Stimulated activated CD8-positive, alpha-beta memory T cell treated with anti-CD3 and anti-CD28 coated beads, Interleukin-4, amount 100 ng/mL, for 48 hours (primary cell): ENCODE measurements at places on chromosomes 4 and X.

DNA sequence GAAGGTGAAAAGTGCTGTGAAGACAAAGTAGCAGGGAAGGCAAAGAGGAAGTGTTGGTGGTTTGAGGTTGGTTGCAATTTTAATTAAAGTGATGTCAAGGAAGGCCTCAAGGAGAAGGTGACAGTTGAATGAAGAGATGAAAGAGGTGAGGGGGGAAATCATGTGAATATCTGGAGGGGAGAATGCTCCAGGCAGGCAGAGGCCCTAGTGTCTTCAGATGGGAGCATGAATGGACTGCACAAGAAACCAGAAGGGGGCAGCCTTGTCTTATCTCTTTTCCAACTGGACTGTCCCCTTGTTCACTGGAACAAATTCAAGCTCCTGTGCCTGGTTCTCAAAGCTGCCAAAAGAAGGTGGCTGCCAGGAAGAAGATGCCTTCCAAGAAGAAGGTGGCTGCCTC, 68.4 kb downstream of the MAOB start:
- DNase-seq = peak; percentile 24

DNA sequence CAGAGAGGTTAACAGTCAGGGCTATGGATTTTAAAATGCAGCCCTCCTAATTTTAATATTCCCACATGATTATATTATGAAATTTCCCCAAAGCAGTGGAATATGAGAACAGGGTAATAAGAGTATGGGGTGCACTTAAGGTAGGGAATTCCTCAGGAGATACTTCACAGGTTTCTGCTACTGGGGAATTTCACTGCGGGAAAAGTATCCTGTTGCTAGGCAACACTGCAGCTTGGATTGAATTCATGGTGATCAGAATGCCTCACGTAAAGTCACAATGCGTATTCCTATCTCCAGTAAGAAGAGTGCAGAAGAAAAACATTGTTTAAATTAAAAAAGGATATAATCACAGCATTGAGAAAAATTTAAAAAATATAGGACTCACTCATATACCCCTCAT, 398.1 kb upstream of the RPS6KA3 start:
- no peak for DNase-seq

- no peak for DNase-seq
Measured at GRCh38 chr4:57331959-57332358, 221.8 kb upstream of the IGFBP7 start.

- DNase-seq = no peak
Measured at GRCh38 chr4:124635331-124635730, 77.2 kb downstream of the ANKRD50 start.

DNA sequence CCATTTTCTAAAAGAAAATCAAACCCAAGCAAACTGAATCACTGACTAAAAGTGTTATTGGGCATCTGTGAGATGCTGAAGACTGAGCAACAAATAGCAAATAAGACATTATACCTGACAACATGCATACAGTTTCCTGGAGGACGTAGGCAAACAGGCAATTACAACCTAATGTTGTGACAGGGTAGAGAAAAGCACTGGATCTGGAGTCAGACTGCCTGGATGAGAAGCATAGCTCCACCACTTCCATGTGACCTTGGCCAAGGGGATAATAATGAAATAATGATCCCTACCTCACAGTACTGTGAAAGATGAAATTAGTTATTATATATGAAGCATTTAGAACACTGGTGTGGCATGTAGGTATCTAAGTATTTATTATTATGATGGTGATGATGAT, 2.7 kb downstream of the SPINK2 start:
- no peak for DNase-seq

DNA sequence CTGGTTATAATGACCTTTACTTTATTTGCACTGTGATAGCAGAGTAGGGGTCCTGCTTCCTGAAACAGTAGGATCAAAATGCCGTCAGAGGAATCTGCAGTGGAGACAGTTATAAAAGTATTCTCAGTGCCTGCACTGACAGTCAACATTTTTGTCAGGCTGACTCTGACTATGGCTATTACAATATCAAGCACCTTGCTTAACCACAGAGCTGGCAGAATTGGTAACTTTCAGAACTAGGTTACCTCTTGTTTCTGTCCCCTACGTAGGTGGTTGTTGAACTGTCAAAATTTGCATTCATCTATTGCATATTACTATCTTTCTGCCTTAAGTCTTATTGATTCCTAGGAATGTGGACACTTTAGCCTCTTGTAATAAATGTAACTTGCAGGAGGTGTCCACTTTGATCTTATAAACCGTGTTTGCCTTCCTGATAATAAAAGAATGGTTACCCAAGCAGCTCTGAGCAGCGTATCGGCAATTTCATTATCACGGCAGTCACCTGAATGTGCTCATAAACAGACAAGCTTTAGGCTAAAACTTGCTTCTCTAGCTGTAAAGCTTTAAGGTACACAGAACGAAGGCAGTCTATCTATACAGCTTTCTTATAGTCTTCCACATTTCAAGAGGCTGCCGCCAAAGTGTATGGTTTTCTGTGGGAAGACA, 353.0 kb upstream of the GALNT7 start:
- no peak for DNase-seq

DNA sequence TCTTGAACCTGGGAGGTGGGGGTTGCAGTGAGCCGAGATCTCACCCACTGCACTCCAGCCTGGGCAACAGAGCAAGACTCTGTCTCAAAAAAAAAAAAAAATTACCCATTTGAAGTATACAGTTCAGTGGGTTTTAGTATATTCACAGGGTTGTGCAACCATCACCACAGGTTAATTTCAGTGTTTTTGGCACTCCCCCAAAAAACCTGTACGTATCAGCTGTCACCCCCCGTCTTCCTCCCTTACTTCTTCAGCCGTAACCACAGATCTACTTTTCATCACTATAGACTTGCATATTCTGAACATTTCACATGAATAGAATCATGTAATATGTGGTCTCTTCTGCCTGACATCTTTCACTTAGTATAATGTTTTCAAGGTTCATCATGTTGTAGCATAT, 11.7 kb upstream of the PTTG2 start:
- no peak for DNase-seq

DNA sequence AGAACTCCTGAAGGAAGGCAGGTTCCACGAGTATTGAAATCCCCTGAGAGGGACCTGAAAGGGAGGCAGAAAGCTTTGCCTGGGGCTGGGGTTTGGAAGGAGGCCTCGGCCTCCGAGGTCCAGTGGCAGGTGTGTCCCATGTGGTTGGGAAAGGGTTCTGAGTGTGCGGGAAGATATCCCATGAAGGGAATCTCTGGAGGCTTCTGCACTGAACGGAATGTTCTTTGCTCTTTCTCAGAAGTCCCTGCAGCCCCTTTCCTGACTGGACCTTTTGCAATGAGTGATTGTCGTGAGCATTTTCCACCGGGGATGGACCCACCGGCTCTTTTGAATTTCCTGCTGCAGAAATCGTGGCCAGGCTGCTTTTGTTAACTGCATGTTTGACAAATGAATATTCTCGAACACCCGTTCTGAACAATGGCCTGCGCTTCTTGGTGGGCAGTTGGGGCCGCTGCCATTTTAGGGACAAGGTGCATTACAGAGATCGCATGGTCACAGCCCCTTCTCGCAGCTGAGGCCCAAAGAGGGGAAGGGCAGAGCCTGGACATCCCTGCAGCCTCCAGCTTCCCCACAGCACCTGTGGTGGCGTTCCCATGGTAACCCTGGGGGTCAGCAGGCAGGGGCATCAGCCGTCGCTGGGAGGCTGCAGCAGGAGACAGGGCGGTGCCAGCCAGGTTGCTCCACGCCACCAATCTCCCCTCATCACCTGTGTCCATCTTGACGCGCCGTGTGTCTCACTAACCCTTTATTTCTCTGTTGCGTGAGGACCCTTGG, 18.3 kb upstream of the HTRA3 start:
- no peak for DNase-seq

- DNase-seq = no peak
Measured at GRCh38 chrX:11403631-11404030, 110.4 kb downstream of the AMELX start.

DNA sequence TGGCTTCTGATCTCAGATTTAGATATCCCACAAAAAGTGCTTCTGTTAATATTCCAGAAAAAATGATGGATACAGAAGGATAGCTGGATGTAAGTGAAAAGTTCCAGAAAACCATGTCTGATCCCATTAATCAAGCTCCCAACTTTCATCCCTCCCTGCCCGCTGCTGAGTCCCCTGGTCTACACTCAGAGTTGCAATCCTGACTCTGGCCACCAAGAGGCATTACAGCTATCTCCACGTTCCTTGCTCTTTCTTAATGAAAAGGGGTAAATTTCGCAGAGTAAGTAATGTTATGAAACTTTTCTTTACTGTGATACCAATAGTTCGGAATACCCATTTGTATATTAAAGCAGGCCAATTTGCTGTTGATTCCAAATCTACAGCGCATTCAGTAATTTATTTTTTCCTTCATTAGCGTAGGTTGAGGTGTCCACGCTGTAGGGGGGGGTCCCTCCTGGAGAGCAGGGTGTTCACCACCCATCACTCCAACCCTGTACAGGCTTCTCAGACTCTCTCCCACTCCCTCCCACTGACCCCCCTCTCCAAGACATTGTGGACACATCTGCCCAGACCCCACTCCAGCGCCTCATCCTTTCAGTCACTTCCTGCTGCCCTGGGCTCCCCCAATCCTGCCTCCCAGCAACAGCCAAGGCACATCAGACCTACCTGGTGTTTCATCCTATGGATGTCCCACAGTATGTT, 55.1 kb downstream of the RAB40A start:
- DNase-seq = peak; percentile 28

- peak; percentile 51 for DNase-seq
Measured at GRCh38 chr4:8688041-8688907, 95.7 kb downstream of the CPZ start.

GRCh38 chr4:107034091-107034995, 1.8 kb downstream of the DKK2 start:
- peak; percentile 24 for DNase-seq

GRCh38 chr4:112451104-112451503, 64.9 kb downstream of the NEUROG2 start:
- no peak for DNase-seq

DNA sequence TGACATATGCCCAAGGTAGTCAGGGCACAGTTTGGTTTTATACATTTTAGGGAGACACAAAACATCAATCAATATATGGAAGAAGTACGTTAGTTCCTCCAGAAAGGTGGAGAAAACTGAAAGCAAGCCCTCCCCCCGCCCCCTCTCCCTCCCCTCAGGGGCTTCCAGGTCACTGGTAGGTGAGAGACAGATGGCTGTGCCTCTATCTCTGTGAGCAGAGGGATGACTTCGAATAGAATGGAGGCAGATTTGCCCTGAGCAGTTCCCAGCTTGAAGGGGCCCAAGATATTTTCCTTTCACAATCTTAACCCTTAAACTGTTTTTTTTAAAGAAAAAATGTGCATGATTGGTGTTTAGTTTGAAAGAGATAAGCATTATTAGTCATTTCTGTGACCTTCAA, 114.0 kb downstream of the PCDH10 start:
- no peak for DNase-seq

GRCh38 chr4:93182722-93183121, 645.8 kb upstream of the ATOH1 start:
- DNase-seq = no peak

DNA sequence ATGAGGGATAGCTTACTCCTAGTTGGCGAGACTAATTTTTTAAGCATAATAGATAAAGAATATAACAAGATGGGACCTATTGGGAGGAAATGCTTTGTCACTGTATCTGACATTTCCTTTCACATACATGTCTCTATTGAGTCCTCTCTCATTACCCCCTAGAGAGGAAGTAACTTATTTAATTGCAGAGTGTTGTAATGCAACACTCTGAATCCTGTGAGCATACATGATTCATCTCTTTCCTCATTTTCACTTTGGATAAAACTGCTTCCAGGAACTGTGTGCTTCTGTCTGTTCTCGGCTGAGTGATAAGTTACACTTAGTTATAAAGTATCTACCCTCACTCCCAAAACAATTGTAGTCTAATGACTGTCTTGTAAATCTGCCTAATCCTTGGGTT, 266.1 kb upstream of the ANXA10 start:
- no peak for DNase-seq

- no peak for DNase-seq
Measured at GRCh38 chr4:183391204-183391603, 53.2 kb upstream of the CDKN2AIP start.

GRCh38 chr4:94475050-94475449, 23.3 kb downstream of the PDLIM5 start:
- no peak for DNase-seq

- no peak for DNase-seq
Measured at GRCh38 chr4:142265946-142266345, 580.2 kb downstream of the INPP4B start.

DNA sequence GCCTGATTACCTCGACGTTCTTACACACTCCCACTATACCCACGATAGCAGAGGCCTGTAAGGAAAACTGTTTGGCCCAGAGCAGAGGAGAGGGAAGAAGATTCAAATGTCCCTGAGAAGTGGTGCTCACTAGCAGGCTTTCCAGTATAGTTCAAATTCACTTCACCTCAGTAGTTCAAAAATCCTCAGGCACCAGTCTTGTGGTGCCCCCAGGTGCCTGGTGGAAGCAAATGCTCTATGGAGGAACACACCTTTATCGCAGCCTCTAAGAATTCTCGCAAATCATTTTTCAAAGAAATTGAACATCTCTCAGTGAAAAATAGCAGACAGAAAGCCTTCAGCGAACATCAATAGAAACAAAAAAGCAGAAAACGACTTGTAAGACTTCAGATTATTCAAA, 12.2 kb upstream of the MTMR1 start:
- DNase-seq = no peak

DNA sequence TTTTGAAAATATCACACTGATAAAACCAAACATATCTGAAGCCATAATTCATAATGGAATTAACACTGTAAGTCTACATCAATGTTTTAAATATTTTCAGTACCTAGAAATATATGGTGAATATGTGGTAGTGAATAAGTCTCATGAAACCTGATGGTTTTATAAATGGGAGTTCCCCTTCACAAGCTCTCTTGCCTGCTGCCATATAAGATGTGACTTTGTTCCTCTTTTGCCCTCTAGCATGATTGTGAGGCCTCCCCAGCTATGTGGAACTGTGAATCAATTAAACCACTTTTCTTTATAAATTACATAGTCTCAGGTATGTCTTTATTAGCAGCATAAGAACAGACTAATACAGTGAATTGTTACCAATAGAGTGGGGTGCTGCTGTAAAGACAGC, 536.8 kb upstream of the GALNT7 start:
- no peak for DNase-seq

DNA sequence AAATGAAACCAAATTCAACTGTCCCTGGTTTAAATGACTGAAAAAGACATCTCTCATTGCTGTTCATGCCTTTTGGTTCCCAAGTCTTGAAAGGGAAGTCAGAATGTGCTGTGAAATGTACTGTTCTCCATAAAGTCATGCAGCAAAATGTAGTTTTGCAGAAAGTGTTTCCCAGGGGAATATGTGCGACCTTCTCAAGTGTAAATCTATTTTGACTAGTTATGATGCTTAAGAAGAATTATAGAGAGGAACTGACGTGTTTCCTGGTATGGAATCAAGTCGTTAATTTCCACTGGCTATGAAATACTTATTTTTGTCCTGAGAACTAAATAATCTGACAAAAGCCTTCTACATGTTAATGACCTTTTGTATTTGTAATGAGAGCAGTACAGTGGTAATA, 223.1 kb downstream of the CLCN4 start:
- DNase-seq = no peak
